ENCODE measurements at places on chromosomes 12 and 14.

DNA sequence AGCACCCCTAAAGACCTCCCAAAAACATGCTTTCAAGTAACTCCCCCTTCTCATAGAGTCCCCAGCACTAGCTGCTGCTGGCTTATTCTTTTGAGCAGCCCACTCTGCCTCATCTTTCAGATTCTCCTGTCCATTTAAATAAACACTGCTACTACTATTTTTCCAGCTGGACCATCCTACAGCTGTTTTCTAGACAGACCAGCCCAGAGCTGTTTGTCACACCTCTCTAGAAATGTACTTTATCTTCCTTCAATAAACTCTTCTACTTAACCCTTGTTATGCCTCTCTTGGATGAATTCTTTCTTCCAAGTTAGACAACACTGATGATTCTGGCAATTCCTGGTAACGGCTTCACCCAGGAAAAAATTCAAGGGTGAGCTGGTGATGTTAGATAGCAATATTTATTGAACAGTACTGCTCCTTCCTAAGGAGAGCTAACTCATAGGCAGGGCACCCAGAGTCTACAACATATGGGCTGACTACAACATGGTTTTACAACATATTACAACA is 995.7 kb downstream of the LRFN5 start:
- DNase-seq: no peak

DNA sequence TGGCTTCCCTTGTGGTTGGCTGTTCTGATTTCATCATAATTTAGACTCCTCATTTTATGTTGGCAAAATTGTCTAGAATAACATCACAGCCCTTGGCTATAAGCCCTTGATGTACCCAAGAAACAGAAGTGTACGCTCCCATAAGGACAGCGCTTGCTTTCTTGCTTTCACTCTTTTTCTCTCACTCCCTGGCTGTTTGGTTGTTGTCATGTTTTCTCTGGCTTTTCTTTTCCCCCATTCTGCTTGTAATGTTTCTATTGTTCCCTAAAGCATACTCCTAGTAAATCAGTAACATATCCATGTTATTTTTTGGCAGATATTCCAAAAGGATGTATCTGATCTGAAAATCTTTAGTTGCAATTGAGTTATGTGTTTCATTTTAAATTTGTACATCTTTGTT is 530.5 kb downstream of the NOVA1 start:
- no peak for DNase-seq

DNA sequence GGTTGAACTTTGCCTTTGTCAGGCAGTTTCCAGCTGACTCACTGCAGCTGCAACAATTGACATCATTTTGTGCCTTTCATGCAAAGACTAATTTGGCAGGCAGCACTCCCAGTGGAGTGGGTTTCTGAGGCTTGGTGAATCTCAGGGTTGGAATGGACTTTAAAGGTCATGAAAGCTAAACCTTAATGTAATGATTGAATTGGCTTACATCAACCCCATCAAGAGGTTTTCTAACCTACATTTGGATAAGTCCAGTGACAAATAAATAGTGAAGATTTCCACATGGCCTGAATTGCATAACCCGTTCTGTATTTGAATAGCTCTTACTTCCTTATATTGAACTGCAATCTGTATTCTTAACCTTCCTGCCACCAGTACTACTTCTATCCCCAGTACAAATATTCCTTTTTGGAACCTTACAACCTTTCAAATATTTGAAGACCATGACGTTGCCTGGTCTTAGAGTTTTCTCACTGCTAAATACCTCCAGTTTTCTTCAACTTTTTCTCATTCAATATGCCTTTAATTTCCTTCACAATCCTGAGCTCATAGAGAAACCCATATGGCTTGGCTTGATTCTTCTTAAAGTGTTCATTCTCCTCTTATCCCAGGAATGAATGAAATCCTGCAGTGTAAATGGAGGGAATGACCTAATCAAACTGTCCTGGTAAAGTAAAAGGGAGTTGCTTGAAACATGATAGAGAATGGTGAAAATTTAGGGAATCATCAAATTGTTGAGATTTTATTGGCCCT is 168.1 kb upstream of the NOVA1 start:
- DNase-seq: no peak

DNA sequence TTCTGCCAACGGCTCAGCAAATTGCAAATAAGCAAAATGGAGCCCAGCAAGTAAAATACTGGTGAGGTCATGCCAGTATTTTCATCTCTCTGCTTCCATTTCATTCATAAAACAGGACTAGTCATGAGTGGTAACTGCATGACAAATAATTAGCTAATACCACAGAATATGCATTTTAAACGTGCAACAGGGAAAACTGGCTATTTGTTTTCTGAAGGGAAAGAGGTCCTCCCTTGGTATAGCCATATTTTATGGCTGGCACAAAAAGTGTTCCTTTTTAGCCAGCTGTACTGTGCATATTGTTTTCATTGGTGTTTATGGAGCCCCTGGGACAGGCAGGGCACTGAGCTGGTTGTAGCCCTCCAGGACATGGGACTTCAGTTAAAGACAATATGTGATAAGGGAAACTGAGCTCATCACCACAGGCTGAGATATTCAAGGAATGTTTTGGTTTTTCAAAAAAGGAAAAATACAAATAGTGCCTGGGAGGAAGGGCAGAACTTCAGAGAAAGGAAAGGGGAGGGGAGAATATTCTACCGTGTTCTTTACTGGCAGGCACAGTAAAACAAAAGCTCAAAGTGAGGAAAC is 26.1 kb upstream of the FOXN3 start:
- DNase-seq: no peak

GRCh38 chr12:95386051-95386450 is 87.9 kb upstream of the METAP2 start:
- DNase-seq: peak; percentile 34

DNA sequence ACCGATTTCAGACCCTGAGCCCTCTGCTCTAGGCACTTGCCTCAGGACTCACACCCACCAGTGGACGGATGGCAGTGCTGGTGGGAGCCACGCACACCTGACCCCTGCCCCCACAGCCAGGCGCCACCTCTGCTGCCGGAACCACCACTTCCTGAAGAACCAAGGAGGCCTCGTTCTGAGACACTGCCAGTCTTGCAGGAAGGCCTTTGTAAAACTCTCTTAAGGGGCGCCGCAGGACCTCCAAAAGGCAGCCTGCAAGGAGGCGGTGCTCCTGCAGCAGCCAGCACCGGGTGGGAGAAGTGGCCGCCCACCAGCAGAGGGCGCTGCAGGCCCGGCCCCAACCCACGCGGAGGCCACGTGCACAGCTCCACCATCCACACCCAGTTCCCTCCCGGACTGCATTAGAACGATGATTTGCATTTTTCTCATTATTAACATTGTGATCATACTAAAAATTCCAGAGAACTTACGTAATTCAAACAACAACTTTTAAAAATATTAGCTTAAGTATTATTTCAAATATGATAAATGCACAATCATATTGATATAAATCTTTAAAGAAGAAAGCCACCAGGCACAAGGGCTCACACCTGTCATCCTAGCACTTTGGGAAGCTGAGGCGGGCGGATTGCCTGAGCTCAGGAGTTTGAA is 12.8 kb downstream of the STX2 start:
- peak; percentile 90 for DNase-seq

DNA sequence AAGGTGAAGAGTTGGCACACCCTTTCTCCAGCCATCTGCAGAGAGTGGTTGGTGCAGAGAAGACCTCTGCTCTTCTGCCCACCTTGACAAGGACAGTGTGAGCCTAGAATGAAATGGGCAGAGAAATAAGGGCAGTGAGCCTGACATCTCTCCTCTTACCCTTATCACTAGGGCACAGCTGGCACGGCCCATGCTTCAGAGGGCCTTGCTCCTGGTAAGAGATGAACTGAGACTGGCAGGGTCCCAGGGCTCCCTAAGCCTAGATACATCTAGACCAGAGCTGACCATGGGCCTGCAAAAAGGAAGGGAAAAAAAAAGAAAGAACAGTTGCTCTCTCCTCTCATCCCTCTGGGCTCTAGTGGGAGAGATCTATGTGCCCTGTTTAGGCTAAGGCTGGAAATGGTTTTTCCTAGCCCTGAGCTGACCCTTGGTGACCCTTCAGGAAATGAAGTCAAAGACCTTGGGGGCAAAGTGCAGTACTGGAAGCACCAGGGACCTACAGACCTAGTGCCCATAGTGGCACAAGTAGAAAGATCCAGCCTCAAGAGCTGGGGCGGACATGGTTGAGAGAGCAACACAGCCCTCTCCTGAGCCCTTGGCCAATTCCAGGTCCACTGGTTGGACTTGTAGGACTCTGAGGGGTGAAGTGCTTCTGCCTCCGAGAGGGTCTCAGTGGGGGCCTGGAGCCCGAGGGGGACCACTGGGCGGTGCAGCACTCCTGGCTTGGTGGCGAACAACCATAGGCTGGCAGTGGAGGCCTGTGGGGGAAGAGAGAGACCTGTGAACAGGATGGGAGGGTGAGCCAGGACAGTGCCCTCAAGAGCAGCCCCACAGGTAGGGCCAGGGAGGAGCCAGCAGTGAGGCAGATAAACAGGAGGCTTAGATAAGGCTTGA is 22.0 kb downstream of the PRPF40B start:
- peak; percentile 93 for DNase-seq

DNA sequence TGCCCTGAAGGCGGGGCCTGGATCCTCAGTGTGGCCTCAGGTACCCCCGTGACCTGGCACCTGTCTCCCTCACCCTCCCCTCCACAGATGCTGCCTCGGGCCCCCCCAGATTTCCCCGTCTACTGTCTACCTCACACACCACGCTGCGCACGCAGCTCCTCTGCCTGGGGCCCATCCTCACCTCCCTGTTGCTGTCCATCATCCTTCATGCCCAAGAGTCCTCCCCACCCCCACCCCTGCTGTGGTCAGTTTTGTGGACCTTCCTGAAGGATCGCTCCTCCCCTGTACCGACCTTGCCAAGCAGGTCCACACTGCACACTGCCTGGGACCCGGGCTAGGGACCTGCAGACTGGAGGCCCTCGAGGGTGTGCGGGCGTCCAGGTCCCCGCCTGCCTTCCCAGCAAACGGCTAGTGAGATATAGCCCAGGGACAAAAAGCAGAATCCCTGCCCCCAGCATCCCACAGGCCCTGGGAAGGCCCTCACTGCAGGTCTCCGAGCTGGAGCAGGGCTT is 197.4 kb upstream of the DIO3 start:
- no peak for DNase-seq

DNA sequence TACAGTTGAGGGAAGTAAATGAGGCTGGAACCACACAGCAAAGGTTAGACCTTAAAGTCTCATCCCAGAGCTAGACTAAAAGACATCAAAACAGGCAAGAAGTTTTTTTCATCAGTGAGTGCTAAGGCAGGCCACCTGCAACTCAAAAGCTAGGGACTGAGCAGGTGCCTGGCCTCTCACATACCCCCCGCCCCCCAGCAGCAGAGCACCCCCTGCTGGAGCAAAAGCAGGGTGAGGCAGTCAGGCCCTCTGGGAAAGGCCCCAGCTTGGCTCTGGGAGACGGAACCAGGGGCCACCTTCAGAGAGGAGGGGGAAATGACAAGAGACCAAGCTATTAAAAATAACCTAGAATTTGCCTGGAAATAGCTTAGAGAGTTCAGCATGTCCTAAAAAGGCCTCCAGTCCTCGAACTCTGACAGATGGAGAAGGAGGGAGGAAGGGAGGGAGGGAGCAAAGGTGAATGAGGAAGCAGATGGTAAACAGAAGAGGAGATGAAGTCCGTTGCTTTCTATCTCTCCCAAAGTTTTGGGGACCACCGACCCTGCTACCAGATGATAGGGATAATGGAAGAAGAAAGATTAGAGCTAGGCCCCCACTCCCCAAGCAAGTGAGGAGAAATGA is 1.8 kb downstream of the ITGA7 start:
- DNase-seq: no peak

DNA sequence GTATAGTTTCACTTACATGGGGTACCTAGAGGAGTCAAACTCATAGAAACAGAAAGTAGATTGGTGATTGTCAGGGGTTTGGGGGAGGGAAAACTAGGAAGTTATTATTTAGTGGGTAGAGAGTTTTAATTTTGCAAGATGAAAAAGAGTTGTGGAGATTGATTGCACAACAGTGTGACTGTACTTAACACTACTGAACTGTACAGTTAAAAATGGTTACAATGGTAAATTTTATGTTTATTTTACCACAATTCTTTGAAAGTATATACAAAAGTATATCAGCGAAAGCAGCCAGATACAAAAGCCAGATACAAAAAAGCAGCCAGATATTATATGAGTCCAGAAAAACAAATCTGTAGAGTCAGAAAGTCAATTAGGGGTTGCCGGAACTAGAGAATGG is 247.6 kb downstream of the IPO8 start:
- no peak for DNase-seq

GRCh38 chr12:42143452-42144157 is 1.1 kb downstream of the GXYLT1 start:
- no peak for DNase-seq

DNA sequence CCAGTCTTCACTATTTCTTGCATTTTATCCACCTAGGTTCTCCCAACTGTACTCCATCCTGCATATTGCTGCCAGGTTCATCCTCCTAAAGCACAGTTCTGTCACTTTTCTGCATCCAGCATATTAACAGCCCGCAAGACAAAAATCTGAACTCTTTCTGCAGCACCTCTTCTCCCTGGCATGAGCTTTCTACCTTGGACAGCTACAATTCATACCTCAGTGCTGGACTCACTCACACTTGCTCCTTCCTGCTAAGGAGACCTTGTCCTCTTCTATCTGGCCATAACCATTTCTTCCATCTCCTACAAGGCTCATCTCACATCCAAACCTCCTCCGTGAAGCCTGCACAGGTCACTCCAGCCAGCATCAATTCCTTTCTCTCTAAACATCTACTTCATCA is 170.1 kb upstream of the GRIP1 start:
- no peak for DNase-seq

- no peak for DNase-seq
Observed at GRCh38 chr14:24849471-24849870, 200.5 kb downstream of the STXBP6 start.

DNA sequence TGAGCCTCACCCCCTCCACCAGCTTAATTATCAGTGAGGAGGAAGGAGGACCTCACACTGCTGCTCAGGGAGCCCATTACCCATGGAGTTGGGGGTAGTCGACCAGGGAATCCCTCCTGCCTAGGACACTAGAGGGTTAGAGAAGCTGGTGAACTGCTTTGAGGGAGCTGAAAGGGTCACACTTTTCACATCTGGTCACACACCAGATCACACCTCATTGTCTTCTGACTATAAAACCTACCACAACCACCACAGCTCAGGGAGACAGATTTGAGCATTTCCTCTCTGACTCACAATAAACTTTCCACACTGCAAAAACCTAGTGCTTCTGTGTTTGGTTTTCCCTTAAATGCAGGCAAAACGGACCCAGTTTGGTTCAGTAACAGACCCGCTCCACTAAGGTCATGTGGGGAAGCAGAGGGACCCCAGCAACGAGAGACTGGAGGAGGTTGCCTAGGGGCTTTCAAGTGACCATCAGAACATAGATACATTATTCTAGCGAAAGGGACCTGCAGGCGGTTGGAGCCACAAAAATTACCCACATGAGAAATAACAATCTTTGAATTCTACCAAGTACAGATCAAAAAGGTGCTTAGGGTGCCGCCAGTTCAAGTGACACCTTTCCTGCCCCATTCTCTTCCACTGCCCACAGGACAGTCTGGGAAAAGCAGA is 151.4 kb upstream of the AVPR1A start:
- no peak for DNase-seq

- no peak for DNase-seq
Observed at GRCh38 chr14:93862265-93862664, 64.9 kb upstream of the FAM181A start.

Measured in hematopoietic multipotent progenitor cell treated with erythropoietin and hydrocortisone succinate and interleukin-3 and kit ligand, for 15 days (in vitro differentiated cells).